ENCODE measurements at places on chromosomes 6 and 20.

DNA sequence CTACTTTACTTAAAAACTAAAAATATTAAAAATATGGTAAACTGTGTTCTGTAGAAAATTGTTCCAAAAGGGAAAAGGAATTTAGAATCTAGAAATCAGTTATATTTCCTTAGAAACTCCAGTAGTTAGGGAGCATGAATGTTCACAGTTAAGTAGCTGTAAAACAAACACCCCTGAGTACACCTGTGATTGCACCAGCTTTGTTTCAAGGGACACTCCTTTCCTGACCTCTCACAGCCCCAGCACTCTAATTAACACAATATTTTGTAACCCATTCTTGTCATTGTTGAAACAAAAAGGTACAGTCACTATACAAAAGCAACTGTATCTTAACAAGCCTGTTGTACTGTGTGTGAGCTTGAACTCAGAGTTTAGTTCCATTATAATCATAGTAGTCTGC is 72.3 kb downstream of the NCOA7 start:
- no peak for DNase-seq

DNA sequence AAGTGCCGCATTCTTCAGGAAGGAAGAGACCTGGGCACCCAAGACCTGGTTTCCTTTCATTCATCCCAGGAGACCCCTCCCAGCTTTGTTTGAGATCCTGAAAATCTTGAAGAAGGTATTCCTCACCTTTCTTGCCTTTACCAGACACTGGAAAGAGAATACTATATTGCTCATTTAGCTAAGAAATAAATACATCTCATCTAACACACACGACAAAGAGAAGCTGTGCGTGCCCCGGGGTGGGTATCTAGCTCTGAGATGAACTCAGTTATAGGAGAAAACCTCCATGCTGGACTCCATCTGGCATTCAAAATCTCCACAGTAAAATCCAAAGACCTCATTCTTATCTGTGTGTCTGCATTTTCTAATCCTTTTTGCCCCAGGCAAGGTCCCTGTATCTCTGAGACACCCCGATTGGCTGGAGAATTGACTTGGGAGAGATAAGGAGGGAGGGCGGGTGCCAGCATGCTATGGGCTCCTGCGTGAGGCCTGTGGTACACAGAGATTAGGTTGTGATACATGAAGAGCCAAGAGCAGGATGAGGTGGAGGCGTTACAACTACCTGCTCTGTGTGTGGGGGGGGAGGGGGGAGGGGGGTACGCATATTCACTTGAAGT is 4.8 kb downstream of the MUC21 start:
- no peak for DNase-seq

- DNase-seq: no peak
Observed at GRCh38 chr6:132007474-132008190, 56.5 kb upstream of the CCN2 start.

GRCh38 chr20:45266977-45267376 is 12.6 kb upstream of the SLPI start:
- no peak for DNase-seq

DNA sequence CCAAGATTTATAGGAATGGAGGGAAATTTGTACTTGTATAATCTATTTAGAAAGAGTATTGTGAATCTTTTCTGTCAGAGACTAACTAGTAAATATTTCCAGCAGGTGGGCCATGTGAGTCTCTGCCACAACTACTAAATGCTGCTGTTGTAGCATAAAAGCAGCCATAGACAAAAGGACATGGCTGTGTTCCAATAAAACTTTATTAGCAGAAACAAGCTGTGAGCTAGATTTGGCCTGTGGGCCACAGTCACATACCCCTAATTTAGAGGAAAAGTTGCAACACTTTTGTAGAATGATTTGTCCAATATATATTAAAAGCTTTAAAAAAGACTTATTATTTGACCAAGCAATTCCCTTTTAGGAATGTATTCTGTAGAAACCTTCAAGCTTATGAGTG is 207.2 kb downstream of the LMBRD1 start:
- DNase-seq: no peak

DNA sequence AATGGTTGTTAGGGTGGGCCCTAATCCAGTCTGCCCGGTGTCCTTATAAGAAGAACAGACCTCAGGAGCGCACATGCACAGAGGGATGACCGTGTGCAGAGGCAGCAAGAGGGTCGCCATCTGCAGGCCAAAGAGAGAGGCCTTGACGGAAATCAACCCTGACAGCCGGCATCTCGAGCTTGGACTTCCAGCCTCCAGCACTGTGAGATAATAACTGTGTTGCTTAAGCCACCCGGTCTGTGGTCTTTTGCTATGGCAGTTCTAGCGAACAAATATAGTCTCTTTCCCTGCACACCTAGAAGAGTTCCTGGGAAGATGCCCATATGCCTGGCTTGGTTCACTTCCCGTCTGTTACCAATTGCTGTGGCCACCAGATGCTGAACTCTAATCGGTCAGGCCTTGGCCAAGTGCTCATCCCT is 35.3 kb upstream of the PTGIS start:
- DNase-seq: no peak

DNA sequence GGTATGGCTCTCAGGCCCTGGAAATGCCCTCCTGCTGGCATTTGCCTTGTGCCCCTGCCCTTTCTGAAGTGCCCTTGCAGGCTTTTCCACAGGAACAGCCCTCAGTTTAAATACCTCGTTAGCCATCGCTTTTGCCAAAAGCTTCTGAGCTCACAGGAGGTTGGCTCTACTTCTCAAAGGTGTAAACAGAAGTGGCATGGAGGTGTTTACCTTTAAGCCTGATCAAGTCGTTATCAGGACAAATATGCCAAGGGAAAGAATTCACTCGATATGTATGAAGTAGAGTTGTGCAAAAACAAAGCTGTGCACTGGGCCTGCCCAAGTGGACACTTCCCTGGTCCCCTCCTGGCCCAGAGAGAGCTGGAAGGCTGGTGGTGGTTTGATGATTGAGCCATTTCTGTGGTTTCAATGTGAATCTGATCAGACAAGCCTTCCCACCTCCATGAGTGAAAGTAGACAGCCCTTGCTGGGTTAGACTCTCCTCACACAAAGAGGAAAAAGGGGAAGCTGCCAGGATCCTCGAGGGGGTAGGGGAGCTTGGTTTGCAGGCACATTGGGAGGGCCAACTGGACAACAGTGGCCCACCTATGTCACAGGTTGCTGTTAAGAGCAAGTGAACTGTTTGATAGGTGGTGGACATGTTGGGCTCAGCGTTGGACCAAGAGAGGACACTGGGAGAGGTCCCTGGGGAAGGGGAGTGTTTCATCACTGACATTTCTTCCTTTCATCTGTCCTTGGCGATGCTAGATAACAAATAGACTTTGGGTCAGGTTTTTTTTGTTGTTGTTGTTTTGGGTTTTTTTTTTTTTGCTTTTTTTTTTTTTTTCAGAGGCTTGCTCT is 98.7 kb downstream of the ZDHHC14 start:
- no peak for DNase-seq

DNA sequence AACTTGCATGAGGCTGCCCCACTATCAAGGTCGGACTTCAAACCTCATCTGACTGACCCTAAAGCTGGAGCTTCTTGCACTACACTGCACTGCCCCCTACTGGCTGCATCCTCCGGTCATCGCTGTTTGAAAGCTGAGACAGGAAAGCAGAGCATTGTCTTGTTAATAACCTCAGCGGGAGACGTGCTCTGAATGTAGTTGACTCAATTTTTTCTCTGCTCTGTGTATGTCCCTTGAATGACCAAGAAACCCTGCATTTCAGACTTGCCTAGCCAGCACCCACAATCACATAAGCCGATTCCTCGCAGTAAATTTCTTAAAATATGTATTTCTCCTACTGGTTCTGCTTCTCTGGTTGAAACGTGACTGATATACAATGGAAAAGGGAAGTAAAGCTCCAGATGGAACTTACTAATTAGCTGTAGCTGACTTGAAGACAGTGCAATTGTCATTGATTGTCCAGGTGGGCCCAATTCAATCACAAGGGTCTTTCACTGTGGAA is 27.8 kb downstream of the TCF21 start:
- peak; percentile 46 for DNase-seq

GRCh38 chr20:54479138-54479906 is 3.9 kb downstream of the DOK5 start:
- DNase-seq: no peak

DNA sequence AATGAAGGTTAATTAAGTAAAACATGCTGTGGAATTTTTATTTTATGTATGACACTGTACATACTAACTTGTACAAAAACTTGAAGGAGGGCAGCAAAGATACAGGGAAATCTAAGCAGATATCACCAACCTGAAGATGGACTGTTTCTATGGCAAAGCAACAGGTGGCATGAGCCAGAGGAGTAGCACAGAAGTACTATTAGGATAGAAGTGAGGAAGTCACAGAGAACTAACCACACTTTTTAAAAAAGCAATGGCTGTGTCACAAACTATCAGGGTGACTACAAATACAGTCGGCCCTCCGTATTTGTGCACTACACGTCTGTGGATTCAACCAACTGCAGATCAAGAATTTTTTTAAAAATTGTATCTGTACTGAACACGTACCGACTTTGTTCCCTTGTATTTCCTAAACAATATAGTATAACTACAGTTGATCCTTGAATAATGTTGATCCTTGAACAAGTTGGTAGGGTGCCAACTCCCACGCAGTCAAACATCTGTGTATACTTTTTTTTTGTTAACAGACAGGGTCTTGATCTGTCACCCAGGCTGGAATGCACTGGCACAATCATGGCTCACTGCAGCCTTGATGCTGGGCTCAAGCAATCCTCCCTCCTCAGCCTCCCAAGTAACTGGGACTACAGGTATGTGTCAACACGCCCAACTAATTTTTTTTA is 61.0 kb downstream of the NUDT3 start:
- no peak for DNase-seq

- no peak for DNase-seq
Observed at GRCh38 chr6:9086331-9086730, 651.0 kb upstream of the SLC35B3 start.

GRCh38 chr6:61817716-61818115 is 468.3 kb downstream of the KHDRBS2 start:
- DNase-seq: no peak

DNA sequence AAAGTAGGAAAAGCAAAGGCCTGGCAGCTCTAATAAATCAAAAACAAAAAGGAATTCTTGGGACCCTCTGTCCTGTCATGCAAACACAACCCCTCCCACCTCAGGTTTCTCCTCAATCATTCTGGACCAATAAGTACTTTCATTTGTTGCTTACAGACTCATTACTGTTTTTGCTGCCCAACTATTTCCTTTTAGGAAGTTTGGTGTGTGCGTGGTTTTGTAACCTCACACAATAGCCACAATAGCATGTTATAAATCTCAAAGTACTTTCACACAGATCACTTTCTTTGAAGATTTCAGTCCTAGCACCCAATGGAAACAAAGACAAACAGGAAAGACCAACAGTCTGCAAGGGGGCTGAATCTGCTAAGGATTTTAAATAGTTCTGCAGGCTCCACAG is 4.5 kb downstream of the MRPL14 start:
- DNase-seq: no peak

GRCh38 chr6:119673741-119674140 is 324.2 kb upstream of the MAN1A1 start:
- no peak for DNase-seq

GRCh38 chr6:81895511-81896185 is 143.2 kb upstream of the TENT5A start:
- no peak for DNase-seq

DNA sequence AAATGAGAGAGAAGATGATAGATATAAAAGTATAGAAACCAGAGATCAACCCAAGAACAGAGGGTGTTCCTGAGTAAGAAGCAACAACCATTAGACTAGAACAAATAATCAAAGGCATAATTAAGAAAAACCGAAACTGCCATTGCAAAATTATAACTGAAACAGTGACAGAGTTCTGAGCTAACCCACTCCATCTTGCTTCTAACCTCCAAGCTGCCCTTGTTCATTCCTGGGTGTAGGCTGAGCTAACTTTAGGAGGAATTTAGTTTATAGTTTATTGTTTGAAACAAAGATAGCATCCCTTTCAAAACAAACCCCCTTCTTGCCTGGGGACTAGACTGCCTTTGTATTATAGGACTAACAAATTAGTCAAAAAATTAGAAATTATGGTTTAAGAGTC is 56.1 kb upstream of the PRND start:
- DNase-seq: no peak

GRCh38 chr20:19077370-19078220 is 134.8 kb upstream of the SLC24A3 start:
- no peak for DNase-seq

DNA sequence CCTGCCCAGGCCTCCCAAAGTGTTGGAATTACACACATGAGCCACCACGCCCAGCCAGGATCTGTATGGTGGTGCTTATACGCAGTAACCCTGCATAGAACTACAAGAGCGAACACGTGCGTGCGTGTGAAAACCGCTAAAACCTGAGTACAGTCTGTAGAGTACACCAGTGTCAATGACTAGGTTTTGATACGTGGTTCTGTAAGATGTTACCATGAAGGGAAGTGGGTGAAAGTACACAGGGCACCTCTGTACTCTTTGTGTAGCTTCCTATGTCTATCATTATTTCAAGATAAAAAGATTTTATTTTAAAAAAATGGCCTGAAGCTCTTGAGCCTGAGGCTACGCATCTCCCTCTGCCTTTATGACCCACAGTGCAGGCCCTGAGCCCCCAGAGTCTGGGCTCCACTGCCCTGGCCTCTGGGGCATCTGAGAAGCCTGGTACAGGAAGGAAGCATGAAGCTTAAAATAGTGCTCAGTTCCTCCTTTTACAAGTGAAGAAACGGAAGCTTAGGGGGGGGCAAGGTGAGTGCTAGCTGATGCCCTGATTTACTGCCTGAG is 21.6 kb downstream of the LY86 start:
- peak; percentile 39 for DNase-seq

- no peak for DNase-seq
Observed at GRCh38 chr6:21887231-21888185, 294.0 kb downstream of the SOX4 start.

DNA sequence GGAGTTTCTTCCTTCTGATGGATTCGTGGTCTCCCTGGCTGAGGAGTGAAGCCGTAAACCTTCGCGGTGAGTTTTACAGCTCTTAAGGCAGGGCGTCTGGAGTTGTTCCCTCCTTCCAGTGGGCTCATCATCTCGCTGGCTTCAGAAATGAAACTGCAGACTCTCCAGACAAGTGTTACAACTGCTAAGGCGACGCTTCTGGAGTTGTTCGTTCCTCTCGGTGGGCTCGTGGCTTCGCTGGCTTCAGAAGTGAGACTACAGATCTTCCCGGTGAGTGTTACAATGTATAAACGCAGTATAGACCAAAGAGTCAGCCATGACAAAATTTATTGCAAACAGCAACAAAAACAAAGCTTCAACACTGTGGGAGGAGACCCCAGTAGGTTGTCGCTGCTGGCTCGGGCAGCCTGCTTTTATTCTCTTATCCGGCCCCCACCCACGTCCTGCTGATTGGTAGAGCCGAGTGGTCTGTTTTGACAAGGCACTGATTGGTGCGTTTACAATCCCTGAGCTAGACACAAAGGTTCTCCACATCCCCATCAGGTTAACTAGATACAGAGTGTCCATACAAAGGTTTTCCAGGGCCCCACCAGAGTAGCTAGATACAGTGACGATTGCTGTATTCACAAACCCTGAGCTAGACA is 113.2 kb downstream of the GPX5 start:
- no peak for DNase-seq

DNA sequence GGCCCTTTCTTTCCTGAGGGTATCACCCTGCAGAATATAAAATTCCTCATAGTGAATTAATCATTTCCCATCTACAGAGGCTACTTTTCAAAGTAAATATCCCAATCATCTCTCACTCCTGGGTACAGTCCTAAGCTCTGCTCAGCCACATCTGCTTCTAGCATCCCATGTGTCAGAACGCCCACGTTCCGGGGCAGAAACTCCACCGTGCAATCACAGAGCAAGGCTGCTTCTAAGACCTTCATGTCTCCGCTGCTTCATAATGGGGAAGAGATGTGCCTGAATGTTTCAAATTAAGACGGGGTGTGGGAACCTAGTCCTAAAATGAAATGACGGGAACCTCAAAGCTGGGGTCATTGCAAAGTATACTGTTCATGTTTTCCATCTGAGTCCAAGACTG is 208.8 kb upstream of the GMDS start:
- no peak for DNase-seq
